AG04450 (cell line): ENCODE measurements at places on chromosomes 12 and 14. TPM values are rescaled to one million over a fixed set of nuclear protein-coding genes. Genes with fewer than 3 reads are reported as not detected.

CIROP gene
- polyA plus RNA-seq = 0.07 and 0.12 TPM in 2 replicates

CLMN gene
- 0.09 TPM in 2 replicates for polyA plus RNA-seq

SERPINA9 gene
- polyA plus RNA-seq = 0.05 and 0.07 TPM in 2 replicates

SYNDIG1L gene
- not detected in 2 replicates for polyA plus RNA-seq

RDH16 gene
- polyA plus RNA-seq = 0.06 TPM in 1 of 2 replicates, not detected in the other

ACIN1 gene
- 158 and 173 TPM in 2 replicates for polyA plus RNA-seq

LALBA gene
- polyA plus RNA-seq = not detected in 2 replicates

KRT72 gene
- not detected in 2 replicates for polyA plus RNA-seq

DAO gene
- polyA plus RNA-seq = not detected in 2 replicates

CCDC175 gene
- polyA plus RNA-seq = not detected in 2 replicates

DNA sequence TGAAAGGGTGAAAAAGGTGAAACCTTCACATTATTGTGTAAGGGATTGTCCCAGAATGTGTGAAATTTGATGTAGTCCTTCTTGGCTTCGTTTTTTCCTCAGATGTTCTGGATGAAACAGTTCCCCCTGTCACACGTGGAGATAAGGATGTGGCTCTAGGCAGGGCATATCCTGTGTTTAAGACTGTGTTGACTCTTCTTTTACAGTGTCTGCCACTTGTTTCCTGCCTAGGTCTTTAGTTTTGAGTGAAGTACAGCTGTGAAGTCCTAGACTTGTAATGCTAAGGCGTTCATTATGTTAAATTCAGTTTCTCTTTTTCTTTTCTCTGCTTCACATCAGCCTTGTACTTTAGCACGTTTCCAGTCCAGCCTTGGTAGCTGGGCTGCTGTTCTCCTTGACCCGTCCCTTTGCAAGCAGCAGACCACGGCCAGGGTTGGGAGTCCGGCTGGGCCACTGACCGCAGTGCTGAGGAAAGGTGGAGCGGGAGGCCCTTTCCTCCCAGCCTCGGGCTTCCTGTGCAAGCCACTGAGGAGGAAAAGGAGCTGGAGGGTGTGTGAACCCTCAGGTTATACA is 59.1 kb downstream of the RASSF3 start:
- DNase-seq = no peak

DNA sequence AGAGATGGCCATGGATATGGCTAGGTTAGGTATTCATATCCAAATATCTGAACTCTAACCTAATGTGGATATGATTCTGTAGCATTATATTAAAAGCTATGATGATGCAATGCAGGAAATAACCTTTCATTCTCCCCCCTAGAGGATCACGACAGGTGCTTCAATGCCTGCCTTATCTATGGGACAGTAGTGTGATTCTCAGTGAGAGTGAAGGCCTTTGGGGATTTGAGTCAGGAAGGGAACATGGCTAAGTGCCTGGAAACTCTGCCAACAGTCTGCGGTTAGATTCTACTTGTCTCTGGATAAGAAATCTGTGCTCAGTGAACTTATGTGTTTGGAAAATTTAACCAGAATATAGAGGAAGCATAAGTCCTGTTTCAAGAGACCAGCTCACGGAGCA is 81.8 kb downstream of the SLC38A1 start:
- DNase-seq = peak; percentile 62

- DNase-seq = no peak
Observed at GRCh38 chr12:44510510-44510909, 365.6 kb downstream of the NELL2 start.

GRCh38 chr14:92626041-92626440 is 112.5 kb downstream of the RIN3 start:
- DNase-seq = no peak

DNA sequence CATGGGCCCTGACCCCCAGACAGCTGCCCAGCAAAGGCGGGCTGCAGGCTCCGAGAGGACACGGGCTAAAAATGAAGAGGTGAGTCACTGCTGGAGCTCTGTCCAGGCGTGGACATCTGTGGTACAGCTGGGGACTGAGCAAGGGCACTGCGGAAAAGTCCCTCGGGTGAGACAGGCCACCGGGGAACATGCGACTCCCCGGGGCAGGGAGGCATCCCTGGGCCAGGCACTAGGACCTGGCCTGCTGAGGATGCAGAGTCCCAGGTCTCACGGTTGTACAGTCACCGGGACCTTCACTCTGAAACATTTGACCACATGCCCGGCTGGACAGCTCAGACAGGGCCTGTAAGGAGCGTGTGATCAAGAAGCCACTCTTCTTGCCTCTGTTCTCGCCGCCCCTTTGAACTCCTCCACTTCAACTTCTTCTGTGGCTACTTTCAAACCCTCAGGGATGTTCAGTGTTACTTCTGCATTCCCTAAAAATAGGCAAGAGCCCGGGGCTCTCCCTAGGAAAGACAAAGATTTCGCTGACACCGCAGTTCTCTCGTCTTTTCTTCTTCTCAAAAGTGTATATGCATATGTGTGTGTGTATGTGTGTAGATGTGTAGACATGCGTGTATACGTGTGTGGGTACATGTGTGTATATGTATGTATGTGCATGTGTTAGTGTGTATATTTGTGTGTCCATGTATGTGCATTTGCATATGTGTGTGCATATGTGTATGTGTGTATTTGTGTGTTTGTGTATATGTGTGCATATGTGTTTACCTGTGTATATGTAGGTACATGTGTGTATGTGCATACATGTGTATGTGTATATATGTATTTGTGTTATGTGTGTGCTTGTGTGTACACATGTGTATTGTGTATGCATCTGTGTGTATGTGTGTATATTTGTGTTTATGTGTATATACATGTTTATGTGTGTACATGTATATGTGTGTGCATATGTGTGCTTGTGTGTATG is 5.0 kb upstream of the RFLNA start:
- DNase-seq = no peak

DNA sequence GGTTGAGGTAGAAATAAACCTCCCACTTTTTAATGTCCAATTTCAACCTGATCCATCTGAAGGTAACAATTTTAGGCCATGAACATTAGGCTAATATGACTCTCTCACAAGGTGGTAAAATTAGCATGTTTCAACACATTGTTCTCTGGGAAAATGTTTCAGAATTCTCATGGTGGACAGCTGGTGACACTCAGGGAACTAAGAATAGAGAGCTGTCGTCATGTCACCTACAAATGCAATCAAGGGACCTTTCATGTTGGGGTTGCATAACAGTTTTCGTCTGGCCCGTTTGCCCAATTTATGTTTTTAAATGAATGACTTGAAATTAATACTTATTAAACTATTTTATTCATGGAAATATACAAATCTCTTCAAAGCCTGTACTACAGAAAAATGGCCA is 180.7 kb upstream of the PRICKLE1 start:
- DNase-seq = no peak

DNA sequence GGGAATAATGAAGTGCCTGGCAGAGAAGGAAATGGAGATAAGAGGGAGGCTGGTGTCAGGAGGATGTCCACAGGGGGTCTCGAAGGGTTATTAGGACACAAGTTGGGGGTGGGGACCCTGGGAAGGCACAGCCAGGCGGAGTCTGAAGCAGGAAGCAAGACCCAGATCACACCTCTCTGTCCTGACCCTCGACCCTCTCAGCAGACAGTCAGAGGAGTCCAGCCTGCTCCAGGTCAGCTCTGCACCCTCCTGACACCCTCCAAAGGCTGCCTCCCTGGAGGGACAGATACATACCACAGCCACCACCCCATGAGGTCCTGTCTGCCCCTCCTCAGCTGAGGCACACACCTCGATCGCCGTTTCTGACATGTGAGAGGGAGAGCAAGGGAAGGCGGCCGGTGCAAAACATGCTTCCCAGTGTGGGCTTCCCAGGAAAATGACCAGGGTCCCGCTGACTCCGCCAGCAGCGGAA is 9.0 kb downstream of the BCL11B start:
- DNase-seq = no peak

DNA sequence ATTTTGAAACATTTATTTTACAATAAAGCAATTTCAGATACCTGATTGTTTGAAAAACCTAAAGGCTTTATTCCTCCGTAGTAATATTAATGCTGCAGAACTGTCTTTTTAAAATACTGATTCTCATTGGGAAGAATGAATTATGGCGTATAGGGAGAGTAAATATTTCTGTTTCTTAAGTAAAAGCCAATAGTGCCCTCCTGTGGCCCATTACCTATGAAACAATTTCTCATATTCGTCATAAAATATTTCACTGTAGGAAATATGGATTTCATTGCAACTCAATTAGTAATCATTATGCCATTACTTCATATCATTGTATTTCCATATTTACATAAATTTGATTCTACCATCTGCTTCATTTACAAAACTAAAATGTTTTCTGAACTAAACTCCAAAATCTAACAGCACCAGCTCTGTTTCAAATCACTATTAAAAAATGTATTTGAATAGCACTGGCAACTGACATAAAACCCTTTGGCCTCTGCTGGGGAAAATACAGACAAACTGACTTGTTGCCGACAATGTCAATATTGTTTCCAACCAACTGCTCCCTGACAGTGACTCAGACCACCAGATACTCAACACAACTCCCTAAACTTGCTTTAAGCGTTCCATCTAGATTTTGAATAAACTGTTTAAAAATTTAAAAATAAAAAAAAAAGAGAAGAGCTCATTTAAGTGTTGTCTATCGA is 290.3 kb downstream of the NAV3 start:
- no peak for DNase-seq

DNA sequence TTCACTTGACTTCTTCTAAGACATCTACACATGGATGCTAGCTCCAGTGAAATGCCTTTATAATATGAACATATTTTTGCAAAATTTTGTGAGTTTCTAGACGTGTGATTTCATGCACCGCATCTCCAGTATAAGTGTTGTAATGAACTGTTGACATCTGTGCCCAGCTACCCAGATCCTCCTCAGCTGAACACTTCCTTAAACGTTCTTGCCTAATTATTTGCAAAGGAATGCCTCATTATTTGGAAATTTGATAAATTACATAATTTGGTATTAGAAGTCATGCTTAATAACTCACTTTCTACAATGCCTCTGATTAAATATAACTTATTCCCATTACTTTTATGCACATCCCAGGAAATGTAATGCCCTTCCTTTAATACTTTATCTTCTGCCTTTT is 14.0 kb downstream of the OR11G2 start:
- DNase-seq = no peak

- DNase-seq = no peak
Observed at GRCh38 chr12:126830778-126831680, 1435.9 kb upstream of the TMEM132C start.

GRCh38 chr14:92516344-92516965 is 2.9 kb downstream of the RIN3 start:
- no peak for DNase-seq

GRCh38 chr12:64733857-64734256 is 25.3 kb downstream of the GNS start:
- no peak for DNase-seq

DNA sequence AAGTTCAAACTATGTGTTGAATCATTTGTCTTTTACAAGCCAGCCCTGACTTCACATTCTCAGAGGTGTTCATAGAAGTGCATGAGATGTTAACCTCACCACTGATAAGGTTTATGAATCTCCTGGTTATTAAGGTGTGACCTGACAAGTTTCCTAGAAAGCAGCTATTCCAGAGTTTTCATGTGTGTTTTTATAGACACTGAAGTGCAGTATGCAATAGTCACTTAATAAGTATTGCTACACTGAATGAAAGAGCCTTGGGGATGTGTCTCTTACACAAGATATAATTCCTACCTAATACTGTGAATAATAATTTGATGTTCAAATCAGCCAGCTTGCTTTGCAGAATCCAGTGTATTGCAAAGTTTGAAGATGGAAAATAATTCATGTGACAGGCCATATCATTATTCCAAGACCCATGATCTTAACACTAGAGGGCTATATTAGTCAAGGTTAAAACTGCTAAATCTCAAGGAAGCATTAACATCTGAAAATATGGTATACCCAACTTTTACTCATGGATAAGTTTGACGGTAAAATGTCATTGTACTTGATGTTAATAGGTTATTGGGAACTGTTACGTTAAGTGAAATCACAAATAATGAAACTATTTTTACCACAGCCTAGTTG is 13.0 kb downstream of the SLC25A3 start:
- no peak for DNase-seq

DNA sequence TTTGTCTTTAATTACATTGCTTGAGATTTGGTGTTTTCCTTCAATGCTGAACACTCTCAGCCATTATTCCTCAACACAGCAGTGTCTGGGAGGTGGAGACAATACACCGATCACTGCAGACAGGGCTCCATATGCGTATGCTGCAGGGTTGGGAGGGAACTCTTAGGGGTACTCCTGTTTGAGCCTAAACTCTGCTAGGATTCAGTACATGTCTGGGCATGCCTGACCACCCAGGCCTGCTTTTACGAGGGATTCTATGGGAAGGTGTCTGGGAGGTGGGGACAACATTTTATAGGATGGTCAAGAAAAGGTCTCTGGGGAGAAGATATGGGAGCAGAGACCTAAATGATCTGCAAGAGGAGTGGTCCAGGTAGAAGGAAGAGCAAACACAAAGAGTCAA is 34.3 kb downstream of the DHRS2 start:
- DNase-seq = no peak

DNA sequence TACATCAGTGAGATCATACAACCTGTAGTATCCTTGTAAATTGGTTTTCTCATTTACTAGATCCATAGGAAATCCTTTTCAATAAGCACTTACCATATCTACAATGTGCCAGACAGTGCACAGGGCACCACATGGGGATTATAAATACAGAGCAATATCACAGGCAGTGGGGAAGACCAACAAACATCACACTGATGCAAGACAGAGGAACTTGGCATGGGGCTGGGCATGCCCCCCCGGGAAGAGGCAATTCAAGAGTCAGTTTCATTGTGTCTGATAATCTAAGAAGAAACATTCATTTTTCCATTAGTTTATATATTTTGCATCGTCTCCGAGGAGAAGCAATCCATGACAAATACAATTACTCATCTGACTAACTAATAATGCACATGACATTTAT is 16.2 kb downstream of the NT5DC3 start:
- DNase-seq = no peak

- peak; percentile 81 for DNase-seq
Observed at GRCh38 chr12:12976366-12976765, 23.7 kb downstream of the HEBP1 start.

GRCh38 chr12:106901276-106901675 is 54.4 kb upstream of the TMEM263 start:
- no peak for DNase-seq

DNA sequence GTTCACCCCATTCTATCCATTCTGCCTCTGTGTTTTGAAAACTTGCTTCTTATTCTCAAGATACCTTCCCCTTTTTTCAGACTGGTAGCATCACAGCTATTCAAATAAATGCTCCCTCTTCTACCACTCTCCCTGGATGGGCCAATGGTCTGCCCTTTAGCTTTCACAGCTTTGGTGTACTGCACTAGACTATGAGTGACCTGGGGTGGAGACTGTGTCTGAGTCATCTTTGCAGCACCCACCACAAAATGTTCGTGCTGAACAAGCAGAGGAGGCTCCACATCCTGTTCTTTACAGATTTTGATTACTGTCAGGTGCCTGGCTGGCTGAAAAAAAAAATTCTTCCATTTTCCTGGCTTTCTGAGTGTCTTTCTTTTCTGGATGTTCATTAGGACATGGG is 1104.1 kb upstream of the TMEM132C start:
- DNase-seq = no peak
